GM12865 (cell line): ENCODE measurements at places on chromosomes 4 and X.
A peak's percentile ranks its signal among the peaks of the same experiment; 100 is the strongest.

GRCh38 chr4:127622921-127623796 lies 9.6 kb upstream of the INTU start:
- DNase-seq = no peak

GRCh38 chr4:116358633-116359222 lies 726.6 kb downstream of the TRAM1L1 start:
- DNase-seq = peak; percentile 87

DNA sequence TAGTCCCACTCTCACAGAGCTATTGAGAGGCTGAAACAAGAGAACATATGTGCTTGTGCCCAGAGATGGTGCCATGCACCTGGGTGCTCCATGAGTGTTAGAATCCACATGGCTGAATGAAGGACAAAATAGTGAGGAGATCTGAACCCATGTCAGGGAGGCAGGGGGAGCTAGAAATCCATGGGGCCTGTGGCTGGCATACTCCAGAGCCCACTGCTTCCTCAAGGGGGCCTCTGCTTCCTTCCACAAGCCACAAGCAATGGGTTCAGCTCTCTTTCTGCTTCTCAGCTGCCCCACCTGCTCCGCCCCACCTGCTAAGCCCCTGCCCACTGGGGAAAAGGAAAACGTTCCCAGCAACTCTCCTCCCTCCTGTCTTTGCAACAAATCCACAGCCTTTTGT lies 46.1 kb downstream of the PJA1 start:
- no peak for DNase-seq

DNA sequence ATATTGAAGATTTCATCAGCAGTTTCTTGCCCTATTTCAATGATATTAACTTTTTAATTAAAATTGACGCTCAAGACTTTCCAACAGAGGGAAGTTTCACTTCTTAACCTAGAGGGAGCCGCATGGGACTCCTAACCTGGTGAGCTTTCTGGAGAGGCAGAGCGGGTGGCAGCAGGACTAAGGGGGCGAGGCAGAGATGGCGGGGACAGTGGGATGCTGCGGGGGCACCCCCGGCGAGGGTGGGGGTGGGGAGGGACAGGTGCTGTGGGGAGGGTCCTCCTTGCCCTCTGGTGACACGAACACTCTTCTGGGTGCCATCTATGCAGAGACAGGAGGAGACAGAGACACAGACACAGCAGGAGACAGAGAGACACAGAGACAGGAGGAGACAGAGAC lies 104.4 kb downstream of the ADRA2C start:
- DNase-seq = no peak

- no peak for DNase-seq
Observed at GRCh38 chrX:151177141-151178027, 1.0 kb downstream of the GPR50 start.

GRCh38 chr4:65367306-65367705 lies 303.0 kb downstream of the EPHA5 start:
- no peak for DNase-seq

DNA sequence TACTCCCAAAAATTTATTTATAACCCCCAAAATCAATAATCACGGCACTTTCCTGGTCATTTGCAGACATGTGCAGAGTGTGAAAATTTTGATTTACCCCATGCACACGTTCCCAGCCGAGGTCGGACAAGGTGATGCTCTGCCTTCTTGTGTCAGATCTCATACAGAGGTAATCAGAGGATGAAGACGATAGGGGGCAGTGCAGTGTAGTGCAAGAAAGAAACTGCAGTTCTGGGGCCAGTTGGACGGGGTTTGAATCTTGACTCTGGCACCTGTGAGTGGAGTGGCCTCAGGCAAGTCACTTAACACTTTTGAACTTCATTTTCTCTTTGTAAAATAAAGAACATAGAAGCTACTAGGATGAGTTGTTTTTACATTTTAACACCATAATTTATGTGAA lies 88.4 kb downstream of the FRMPD3 start:
- DNase-seq = peak; percentile 58

DNA sequence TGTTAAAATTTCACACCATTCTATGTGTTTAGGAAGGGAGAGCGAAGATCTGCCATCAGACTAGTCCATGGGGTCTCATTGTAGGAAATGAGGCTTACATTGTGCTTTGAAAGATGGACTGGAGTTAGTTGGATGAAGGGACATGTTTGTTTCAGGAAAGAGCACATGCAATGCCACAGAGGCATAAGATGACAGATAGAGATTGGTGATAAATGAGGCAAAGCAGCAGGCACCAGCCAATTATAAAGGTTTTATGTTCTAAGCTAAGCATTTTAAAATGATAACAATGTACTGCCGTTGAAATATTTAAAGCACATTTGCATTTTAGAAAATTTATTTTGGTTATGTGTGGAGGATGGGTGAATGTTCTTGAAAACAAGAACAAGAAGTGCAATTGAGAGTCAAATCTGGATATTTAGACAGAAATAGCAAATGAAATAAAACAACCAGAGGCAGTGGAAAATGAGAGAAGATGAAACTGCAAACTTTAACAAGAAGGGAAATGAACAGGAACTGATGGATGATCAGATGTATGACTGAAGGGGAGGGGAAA lies 957.2 kb downstream of the FSTL5 start:
- no peak for DNase-seq

DNA sequence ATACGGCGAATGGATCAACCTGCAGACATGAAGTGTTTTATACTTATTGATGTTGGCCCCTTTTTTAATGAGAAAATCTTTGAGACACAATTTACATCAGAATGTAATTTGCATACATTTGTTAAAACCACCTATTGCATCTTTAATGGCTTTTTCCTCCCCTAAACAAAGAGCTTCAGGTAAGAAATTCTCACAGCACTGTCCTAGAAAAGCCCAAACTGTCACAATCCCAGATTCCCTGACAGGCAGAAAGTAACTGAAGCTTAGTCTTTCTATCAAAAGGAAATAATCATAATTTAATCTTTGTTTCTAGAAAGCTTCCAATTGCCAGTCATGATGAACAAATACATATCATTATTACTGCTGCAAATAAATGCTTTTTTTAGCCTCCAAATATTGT lies 407.9 kb downstream of the TMA16 start:
- DNase-seq = no peak

- no peak for DNase-seq
Observed at GRCh38 chr4:80407246-80407645, 71.7 kb downstream of the CFAP299 start.

DNA sequence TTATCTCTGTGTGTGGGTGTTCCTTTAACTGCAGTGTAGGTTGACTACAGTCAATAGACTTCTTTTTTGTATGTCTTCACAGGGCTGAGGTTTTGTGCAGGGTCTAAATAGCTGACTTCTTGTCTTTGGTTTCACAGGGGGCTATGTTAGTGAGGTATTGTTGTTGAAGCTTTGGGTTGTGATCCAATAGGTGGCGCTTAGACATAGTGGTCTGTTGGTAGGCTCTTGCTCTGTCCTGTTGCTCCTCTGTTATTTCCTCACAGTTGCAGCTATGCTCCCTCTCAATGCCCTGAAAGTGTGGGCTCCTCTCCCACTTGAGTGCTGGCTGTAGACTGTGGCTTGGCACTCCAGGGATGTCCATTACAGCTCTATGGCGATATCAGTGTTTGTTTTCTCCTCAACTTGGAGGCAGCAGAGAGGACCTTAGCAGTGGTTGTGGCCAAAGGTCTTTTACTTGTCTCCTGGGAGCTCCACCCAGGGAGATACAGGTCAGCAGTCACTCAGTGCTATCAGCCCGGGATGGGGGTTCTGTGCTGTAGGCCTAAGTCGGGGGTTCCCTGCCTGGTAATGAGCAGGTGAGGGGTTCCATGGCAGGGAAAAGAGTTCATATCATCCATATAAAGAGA lies 14.0 kb downstream of the POF1B start:
- DNase-seq = no peak
